Cerebellum (tissue), 4 donors: ENCODE measurements at places on chromosomes 12 and 14. TPM values are rescaled to one million over a fixed set of nuclear protein-coding genes. Genes with fewer than 3 reads are reported as not detected.

Gene SERPINA3
- 0.73 TPM for total RNA-seq

Gene PLCZ1
- total RNA-seq: 0.82 TPM

Gene DBX2
- 0.73 TPM for total RNA-seq

Gene ZC2HC1C
- total RNA-seq: 1.1 TPM

Gene DLK1
- total RNA-seq: 0.54 TPM

Gene PLEKHA5
- 132 TPM for total RNA-seq

Gene LRIG3
- total RNA-seq: 48.6 TPM

Gene STON2
- 29.9 TPM for total RNA-seq

Gene ADAM20
- 7.1 TPM for total RNA-seq

Gene LALBA
- total RNA-seq: not detected

Gene CNTN1
- total RNA-seq: 350 TPM
